ENCODE measurements at places on chromosomes 3 and 15. TPM values are rescaled to one million over a fixed set of nuclear protein-coding genes. Genes with fewer than 3 reads are reported as not detected.

GRCh38 chr3:128260275-128260674 is 107.0 kb downstream of the EEFSEC start:
- no peak for DNase-seq

The SUSD5 gene
- not detected for total RNA-seq

- DNase-seq: no peak
Measured at GRCh38 chr3:53531749-53532148, 37.3 kb downstream of the CACNA1D start.

DNA sequence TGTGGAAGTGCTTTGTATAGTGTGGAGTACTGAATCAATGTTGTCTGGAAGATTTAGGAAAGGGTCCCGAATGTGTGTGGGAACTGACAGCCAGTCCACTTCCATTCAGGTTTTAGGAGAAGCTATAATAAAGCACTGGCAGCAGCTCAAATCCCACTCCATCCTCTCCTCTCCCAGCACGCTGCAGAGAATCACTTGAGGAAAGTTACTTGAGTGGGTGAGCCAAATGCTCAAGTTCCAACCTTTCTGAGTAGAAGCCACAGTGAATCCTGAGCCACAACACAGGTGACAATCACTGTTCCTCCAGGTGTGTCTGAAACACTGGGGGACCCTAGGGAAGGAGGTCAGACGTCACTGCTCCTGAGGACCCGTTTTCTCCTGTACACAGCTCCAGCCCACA is 106.5 kb downstream of the TIGIT start:
- no peak for DNase-seq

DNA sequence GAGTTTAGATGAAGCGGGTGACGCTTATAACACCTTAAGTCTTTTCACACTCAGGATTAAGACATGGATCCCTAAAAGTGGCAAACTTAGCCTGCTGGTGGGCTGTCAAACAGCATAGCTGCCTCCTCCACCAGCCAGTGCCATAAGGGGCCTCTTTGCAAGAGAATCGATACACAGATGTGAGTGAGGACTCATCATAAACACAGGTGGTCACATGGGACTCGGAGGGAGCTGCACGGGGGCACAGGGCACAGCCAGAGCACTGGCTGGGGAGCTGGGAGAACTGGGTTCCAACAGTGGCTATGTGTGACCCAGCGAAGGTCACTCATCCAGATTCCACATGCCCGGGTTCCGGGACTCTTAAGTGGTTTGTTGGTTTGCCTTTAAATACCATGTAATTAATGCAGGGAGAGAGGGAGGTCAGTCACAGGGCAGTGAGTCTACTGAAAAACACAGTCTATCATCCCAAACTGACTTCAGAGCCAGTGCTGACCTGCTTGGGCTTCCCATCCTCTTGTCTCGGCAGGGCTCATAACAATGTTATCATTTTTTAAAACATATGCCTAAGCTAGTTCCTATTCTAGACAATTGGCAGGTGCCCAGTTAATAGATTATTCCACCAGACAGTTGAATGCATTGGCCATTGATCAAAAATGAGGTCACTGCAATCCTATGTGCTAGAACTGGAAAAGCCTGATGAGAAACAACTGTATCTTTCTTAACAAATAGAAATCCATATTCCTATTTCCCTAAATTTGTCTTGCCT is 51.8 kb downstream of the SLC12A8 start:
- DNase-seq: no peak

DNA sequence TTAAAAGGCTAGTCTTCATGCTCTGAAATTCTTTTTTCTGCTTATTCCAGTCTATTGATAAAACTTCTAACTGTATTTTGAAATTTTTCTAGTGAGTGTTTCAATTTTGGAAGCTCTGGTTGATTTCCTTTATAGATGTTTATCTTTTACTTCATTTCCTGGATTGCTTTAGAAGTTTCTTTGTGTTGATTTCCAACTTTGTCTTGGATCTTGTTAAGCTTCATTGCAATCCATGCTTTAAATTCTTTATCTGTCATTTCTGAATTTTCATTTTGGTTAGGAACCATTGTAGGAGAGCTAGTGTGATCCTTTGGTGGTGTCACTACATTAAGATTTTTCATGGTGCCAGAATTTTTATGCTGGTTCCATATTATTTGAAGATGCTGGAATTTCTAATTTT is 105.2 kb upstream of the DCBLD2 start:
- DNase-seq: no peak

GRCh38 chr3:21055015-21055414 is 696.0 kb downstream of the ZNF385D start:
- no peak for DNase-seq

DNA sequence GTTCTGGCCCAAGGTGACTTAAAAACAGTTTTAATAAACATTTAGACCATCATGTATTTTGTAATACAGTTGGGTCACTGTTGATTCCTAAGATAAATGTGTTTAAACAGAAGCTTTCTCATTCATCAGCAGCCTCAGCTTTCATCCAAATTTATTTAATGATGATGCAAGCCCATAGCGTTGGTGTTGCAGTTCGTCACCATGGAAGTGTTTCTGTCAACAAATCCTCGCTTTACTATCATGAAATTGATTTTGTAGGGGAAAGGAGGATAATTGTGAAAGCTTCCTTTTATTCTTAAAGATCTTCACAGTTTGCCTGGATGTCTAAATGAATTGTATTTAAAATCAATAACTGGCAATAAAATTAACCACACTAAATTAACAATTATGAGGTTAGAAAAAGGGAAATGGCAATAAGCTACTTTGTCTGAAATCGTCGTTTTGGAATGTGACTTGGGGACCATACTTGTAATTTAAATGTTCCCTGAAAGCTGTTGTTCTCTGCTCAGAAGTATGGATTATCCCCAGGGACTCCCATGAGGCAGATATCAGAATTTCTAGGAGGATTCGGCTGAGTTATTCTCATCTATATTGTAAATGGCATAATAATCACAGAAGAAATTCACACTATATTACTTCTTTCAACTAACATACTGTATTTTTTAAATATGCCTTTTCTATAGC is 29.0 kb downstream of the CMSS1 start:
- DNase-seq: no peak

- no peak for DNase-seq
Measured at GRCh38 chr3:188133646-188134045, 20.3 kb upstream of the LPP start.

DNA sequence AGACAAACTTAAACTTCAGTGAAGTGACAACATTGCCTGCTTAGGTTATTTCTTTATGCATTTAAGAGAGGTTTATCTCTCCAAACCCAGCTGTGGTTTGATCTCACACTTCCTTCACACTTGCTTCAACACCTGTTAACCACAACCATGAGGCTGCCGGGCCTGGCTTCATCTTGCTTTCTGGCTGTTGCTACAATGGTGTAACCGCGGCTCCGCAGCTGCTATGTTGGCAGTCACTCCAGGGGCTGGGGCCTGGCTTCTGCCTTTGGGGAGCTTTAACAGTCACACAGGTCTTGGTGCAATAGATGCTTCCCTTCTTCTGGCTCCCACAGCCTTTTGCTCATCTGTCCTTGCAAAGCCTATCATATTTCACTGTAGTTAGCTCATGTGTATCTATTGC is 72.9 kb upstream of the MNS1 start:
- peak; percentile 60 for DNase-seq

- no peak for DNase-seq
Measured at GRCh38 chr3:43695443-43695842, 4.7 kb downstream of the ABHD5 start.

The BFSP2 gene
- not detected for total RNA-seq

GRCh38 chr3:165518346-165518745 is 318.9 kb downstream of the BCHE start:
- no peak for DNase-seq

The RASL12 gene
- total RNA-seq: not detected

The EFCC1 gene
- 0.23 TPM for total RNA-seq

GRCh38 chr3:64224826-64225610 is at the start of gene PRICKLE2:
TSS of gene PRICKLE2 (minus strand) at chr3:64225466. CDS start at chr3:64198927, 26,539 bp downstream.
- no peak for DNase-seq

GRCh38 chr3:13687517-13687943 is 138.6 kb downstream of the FBLN2 start:
- DNase-seq: no peak

- DNase-seq: peak; percentile 93
Measured at GRCh38 chr3:12994607-12995388, 78.4 kb downstream of the IQSEC1 start.

DNA sequence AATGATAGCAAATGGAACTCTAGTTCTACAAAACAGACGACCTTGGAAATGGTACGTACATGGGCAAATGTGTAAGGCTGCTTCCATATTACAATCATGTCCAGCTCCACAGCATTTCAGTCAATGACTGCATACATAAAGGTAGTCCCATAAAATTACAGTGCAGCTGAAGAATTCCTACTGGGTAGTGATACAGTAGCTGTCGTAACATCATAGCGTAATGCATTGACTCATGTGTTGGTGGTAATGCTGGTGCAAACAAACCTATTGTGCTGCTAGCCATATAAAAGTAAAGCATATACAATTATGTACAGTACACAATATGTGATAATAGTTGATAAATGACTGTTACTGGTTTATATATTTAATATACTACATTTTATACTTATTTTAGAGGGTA is 18.5 kb downstream of the TTC23 start:
- no peak for DNase-seq

The GP5 gene
- total RNA-seq: 2.2 TPM

DNA sequence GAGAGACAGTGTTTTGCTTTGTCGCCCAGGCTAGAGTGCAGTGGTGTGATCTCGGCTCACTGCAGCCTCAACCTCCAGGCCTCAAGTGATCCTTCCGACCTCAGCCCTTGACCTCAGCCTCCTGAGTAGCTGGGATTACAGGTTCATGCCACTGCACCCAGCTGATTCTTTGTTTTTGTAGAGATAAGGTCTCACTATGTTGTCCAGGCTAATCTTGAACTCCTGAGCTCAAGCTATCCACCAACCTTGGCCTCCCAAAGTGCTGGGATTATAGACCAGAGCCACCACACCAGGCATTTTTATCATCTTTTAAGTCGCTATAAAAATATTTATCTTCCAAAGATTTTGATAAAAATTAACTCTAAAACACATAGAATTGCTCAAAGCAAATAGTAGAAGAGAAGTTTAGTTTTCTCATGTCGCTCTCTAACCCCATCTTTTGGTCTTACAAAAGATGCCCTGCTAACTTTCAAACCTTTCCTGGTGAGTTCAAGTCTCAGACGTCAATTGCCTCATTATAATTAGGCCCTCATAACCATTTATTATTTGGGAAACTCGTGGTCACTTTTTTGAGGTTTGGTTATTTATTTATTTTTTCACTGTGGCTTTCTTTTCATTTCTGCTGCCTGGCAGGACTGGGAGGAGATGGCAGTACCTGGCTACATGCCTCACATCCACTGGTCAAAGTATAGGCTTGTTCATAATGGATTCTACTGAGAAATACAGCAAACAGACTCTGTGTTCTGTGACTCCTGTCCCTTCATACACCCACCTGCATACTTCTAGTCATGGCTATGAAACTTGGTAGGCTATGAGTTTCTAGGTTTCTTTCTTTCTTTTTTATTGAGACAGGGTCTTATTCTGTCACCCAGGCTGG is 48.3 kb upstream of the DPPA4 start:
- no peak for DNase-seq

The DAZL gene
- not detected for total RNA-seq

DNA sequence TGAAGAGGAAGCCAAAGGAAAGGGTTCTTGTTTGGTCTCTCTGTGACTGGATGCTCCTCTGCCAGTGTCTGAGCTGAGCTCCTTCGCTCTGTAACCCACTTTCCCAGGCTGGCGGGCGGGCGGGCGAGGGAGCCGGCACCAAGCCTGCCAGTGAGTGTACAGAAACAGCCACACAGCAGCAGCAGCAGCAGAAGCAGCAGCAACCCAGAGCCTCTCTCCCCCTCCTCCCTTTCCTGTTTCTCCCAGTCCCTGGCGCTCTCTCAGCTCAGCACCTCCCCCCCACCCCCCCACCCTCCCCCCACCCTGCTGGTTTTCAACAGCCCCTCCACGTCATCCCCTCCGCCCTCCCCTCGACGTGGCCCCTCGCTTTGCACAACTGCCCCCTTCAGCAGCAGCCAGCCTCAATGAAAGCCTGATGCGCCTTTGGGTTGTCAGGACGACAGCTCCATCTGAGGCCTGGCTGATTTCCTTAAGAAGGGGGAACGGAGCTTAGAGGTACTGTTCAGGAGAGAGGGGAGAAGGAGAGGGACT is at the start of gene LSAMP:
TSS of gene LSAMP (minus strand) at position 177 of the 531 bp plus-strand sequence.
- DNase-seq: no peak

The GABRR3 gene
- total RNA-seq: not detected

DNA sequence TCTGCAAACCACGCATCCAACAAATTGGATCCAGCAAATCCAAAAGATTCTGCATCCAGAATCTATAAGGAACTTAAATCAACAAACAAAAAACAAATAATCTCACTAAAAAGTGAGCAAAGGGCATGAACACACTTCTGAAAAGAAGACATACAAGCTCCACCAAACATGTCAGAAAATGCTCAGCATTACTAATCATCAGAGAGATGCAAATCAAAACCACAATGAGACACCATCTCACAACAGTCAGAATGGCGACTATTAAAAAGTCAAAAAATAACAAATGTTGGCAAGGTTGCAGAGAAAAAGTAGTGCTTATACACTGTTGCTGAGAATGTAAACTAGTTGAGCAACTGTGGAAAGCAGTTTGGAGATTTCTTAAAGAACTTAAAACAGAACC is 21.6 kb upstream of the SLC25A36 start:
- no peak for DNase-seq

- peak; percentile 65 for DNase-seq
Measured at GRCh38 chr3:16512435-16513140, 911 bp downstream of the RFTN1 start.

The ZBBX gene
- total RNA-seq: not detected

The CLSTN2 gene
- not detected for total RNA-seq

DNA sequence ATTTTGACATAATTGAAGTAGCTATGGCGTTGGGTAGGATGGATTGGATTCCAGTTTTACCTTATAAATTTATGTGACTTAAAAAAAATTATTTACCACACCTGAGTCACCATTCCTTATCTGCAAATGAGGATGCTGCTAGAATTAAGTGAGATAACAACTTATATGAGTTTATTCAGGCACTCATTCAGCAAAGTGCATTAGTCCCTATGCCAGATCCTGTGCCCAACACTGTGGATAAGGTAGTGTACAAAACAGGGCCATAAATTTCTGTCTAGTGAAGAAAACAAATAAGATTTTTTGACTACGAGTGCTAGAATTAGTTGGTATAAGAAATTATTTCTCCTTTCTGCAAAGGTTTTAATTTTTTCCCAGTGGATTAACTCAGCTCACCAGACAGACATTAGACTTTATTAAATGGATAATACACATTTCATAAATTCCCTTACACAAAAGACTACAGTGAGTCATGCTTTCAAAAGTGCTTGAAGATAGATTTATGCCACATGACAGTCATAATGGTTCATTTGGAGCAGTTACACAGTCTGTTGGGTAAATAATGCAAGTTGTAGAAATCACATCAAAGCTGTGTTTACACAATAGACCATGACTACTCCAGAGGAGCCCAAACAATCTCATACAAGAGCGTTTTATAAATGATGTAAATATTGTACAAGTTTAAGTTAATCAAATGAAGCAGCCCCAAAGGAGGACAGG is 129.9 kb upstream of the TGFBR2 start:
- DNase-seq: no peak

GRCh38 chr15:66359740-66360139 is 3.3 kb upstream of the TIPIN start:
- DNase-seq: no peak
